Forelimb muscle (tissue), 1 donor: ENCODE measurements at places on chromosomes 1 and 21.

DNA sequence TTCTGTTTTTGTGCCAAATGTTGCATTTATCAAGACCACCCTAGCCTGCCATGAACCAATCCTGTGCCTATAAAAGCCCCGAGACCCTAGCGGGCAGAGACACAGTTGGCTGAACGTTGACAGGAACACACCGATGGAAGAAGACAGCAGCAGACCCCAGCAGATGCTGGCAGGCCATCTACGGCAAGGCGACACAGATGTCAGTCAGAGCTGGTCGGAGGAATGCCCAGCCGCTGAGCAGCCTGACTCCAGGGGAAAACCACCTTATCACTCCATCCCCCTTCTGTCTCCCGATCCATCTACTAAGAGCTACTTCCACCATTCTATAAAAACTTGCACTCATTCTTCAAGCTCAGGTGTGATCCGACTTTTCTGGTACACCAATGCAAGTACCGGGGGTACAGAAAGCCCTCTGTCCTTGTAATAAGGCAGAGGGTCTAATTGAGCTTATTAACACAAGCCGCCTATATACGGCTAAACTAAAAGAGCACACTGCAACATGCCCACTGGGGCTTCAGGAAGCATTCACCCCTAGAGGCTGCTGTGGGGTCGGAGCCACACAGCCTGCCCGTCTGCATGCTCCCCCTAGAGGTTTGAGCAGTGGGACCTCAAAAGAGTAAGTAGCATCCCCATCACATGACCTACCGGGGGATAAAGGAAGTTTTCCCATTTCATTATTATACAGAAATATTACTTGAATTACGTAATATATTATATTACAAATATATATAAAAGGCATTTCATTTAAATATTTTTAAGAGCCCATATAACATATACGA is 1156.3 kb upstream of the B3GALT2 start:
- DNase-seq = no peak

- no peak for DNase-seq
These were observed 24.0 kb downstream of the C1QB start for GRCh38 chr1:22676916-22677583.

GRCh38 chr1:42618866-42619265 is 39.4 kb upstream of the PPIH start:
- no peak for DNase-seq

- no peak for DNase-seq
These were observed at the start of gene RAVER2 for GRCh38 chr1:64744492-64745180. Gene RAVER2 (plus strand): TSS chr1:64745075. CDS start chr1:64745173, 98 bp downstream.

- no peak for DNase-seq
These were observed 155.1 kb downstream of the VPS13D start for GRCh38 chr1:12384836-12385456.

DNA sequence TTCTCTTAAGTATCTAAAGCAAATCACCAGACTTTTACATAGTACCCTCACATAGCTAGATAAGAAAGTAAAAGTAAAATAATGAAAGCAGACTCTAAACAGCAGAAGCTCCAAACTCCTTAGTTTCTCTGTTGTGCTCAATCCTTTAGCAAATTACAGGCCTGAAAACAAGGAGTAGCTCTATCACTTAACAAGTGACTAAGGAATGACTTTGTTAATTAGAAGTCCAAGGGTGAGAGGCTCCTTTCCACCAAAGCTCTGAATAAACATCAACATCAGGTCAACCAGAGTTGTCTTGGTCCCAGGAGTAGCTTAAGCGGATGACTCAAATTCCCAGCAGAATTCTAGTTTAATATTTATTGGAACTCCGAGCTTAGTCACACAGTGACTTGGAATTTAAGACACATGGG is 5.9 kb downstream of the NRIP1 start:
- DNase-seq = no peak

DNA sequence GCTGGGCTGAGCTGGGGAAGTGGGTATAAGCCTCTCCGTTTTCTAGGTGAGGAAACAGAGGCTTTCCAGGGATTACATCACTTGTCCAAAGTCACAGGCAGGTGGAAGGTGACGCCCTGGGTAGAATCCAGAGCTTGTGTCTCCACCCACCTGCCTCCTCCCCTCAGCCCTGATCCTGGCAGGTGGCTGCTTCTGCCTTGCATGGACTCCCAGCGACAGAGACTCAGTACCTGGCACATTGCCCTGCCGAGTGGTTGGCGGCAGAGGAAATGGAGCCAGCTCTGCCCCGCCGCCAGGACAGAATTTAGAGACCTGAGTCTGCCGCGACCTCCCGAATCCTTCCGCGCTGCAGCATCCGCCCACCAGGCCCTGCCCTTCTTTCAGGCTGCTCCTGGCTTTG is 2.1 kb downstream of the PLA2G2E start:
- no peak for DNase-seq
